ENCODE measurements at places on chromosomes 6 and 20.

- DNase-seq, result no peak
Observed at GRCh38 chr20:19913349-19913748, 103.8 kb upstream of the NAA20 start.

- no peak for DNase-seq
Observed at GRCh38 chr6:18359237-18359885, 27.8 kb upstream of the RNF144B start.

DNA sequence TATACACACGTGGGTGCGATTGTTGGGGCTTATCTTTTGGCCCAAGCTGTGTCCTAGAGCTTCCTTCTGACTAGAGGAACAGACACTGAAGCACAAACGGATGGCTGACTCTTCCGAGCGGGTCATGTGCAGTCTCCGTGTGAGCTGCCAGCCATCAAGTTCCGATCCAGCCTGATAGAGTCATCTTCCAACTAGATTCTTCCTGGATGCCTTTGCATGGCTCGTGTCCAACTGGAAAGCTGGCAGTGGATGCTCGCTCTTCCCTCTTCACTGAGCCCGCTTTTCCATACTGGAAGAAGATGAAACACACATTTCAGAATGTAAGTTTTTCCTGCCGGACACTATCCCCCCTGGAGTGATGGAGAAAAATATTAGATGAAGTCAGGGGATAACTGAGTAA is 148.1 kb downstream of the SCML4 start:
- DNase-seq, result no peak

DNA sequence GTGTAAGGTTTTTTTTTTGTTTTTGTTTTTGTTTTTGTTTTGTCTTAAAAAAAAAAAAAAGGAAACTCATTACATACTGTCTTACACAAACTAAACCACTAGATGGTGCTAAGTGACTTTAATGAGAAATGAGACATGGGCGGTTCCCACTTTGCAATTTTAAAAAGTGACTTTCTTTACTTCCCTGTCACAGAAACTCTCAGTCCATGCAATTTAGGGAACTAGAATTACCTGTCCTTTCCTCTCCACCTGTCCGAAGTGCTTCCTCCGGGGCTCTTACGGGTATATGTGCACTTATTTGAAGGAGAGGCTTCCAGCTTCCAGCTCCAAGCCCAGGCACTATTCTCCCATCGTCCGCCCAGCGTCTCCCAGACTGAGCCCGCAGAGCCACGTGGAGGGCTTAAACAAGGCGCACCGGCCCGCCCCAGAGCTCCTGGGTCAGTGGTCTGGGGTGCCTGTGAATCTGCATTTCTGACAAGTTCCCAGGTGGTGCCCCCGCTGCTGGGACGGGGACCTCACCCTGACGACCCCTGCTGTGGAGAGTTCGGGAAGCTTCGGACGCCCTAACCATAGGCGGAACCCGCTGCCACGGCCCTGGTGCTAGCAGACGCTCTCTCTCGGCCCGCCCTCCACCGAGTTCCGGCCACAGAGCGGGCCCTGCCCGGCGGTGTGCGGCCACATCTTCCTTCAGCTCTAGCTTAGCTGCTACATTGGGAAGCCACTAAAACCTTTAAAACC is 26.1 kb downstream of the BFSP1 start:
- DNase-seq, result peak; percentile 41

DNA sequence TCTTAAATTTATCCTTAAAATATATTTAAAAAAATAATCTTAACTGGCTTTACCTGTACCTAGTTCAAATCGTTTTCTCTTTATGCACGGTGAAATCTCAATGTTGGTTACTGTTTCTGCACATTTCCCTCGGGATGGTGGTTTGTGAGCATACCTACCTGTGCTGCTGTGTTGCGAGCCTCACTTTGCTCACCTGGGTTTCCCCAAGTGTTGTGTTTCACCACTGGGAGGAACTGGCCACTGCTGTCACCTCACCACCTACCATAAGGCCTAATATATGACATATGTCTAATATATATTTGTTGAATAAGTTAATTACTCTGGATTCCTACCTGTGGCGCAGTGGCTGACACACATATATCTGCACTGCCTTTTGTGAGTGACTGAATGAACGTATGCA is 493.5 kb upstream of the FLRT3 start:
- DNase-seq, result no peak

DNA sequence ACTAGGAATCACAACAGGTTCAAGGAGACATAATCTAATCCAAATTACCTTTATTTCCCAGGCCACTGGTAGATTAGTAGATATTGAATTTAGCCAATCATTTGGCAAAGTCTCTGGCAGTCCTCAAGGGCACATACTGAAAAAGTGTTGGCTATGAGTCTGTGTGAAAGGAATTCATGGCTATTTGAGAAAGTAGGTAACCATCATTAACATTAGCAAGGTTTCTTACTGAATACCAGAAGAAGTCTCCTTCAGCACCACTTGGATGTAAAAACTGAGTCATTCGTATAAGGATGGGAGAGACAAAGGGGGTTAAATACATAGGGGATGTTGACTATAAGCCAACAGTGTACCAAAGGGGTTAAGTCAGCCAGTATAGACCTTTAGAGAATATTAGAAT is 36.7 kb downstream of the AGPAT4 start:
- DNase-seq, result no peak

DNA sequence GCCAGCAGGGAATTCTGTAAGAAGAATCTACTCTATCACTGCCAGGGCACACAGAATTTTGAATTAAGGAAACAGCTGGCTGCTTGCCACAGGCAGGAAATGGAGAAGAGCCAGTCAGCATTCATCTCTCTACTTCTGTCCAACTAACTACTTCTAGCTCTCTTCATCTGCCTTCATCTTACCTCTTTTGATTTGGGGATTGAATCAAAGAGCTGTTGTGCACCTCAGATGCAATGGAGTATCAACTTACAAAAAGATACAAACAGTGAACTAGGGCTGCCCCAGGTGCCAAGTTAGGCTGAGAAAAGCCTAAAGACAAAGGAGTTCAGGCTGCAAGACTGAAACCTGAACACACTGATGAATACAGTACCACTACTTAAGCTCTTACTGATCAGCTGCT is 82.0 kb downstream of the PTPRK start:
- DNase-seq, result no peak

DNA sequence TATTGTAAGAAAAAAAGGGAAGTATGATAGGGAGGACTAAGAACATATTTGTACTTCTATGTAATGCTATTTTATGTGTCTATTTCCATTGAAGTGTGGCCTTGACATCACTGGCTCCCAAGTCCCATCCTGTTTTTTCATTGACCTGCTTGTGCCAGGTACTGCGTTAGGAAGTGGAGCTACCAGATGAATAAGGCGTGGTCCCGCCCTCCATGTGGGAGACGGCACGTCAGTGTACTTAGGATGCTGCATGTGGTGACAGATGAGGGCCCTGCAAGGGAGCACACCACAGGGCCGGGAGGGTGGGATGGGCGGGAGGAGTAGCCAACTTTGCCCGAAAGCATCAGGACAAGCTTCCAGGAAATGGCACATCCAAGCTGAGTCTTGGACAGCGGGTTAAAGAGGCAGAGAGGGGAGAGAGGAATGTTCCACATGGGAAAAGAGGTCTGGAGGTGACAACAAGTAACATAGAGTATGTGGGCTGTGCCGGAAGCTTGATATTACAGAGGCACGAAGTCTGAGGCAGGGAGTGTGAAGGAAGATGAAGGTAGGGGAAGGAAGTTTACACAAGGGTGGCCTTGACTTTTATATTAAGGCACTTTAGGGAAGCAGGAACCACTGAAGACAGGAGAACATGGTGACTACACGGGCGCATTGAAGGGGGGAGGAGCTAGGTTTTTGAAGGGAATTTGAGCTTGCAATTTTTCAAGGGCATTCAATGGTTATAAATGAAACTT is 140.6 kb downstream of the MTHFD1L start:
- DNase-seq, result no peak

DNA sequence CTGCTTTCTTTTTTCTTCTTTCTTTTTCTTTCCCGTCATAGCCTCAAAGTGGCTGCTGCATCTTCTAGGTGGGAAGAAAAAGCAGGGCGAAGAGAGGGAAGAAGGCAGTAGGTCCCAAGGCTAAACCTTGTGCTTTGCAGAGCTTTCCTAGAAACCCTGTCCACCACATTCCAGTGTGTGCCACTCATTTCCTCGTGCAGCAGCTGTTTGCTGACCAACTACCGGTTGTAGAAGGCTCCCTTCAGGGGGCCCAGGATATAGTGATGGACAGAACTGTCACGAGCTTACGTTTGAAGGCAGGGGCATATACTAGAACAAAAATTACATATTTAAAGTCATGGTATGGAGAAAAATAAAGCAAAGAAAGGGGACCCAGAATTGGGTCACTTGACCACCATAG is 103.0 kb downstream of the SASH1 start:
- DNase-seq, result no peak

GRCh38 chr6:165729307-165729936 is 66.4 kb upstream of the PDE10A start:
- DNase-seq, result no peak
